Naive thymus-derived CD8-positive, alpha-beta T cell (primary cell): ENCODE measurements at places on chromosomes 12 and 14. TPM values are rescaled to one million over a fixed set of nuclear protein-coding genes. Genes with fewer than 3 reads are reported as not detected.

The KRT78 gene
- not detected for total RNA-seq

The NEMP1 gene
- 29.5 TPM for total RNA-seq

The PSMB5 gene
- total RNA-seq: 35.8 TPM

The TRPV4 gene
- not detected for total RNA-seq

The SNAPC1 gene
- 4.7 TPM for total RNA-seq

The ADAM21 gene
- 0.18 TPM for total RNA-seq

The SSPN gene
- total RNA-seq: not detected

The HOXC4 gene
- total RNA-seq: 0.65 TPM

The EPYC gene
- not detected for total RNA-seq

The RD3L gene
- not detected for total RNA-seq

The PMEL gene
- total RNA-seq: not detected

The AREL1 gene
- 49.7 TPM for total RNA-seq

The LRRIQ1 gene
- not detected for total RNA-seq

The HOXC9 gene
- not detected for total RNA-seq

The SRRM4 gene
- not detected for total RNA-seq

The DAO gene
- total RNA-seq: not detected

The GZMH gene
- total RNA-seq: 0.65 TPM

The GPRC5A gene
- total RNA-seq: not detected

The LRRK2 gene
- total RNA-seq: 1.7 TPM

The PAH gene
- 0.25 TPM for total RNA-seq

The KLRG1 gene
- 5.0 TPM for total RNA-seq

The LRTM2 gene
- total RNA-seq: not detected

The SOAT2 gene
- 0.80 TPM for total RNA-seq

The TAS2R8 gene
- total RNA-seq: not detected

The CBLN3 gene
- total RNA-seq: 4.8 TPM

The ACOT6 gene
- not detected for total RNA-seq

The ANKRD33 gene
- total RNA-seq: not detected

The BBOF1 gene
- total RNA-seq: 4.4 TPM

The RALGAPA1 gene
- 74.0 TPM for total RNA-seq

The EEA1 gene
- total RNA-seq: 17.4 TPM

The AQP2 gene
- total RNA-seq: not detected

The RAD51AP1 gene
- 1.3 TPM for total RNA-seq

The RNASE3 gene
- total RNA-seq: not detected
